AML-193 (cell line): ENCODE measurements at places on chromosomes 1 and 21.

- no peak for DNase-seq
Measured at GRCh38 chr1:245874942-245875580, 632.0 kb downstream of the SMYD3 start.

DNA sequence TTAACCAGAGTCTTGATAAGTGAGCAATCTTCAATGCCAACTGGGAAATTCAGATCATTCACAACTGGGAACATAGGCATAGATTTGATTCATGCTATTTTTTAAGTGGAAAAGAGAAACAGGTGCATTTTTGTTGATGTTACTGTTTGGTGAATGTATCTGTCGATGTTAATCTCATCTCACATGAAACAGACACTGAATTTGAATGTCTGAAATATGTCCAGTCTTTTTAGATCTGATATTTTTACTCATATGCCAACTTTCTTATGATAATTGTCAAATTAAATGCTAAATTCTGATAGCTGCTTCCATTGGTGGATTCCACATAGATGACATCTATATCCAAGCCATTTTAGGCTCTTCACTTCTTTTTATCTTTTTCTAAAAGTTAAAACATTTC is 213.1 kb downstream of the RYR2 start:
- DNase-seq: no peak

GRCh38 chr21:42705346-42705745 is 51.9 kb downstream of the PDE9A start:
- DNase-seq: no peak

- no peak for DNase-seq
Measured at GRCh38 chr1:28815533-28816185, 3.7 kb downstream of the OPRD1 start.

DNA sequence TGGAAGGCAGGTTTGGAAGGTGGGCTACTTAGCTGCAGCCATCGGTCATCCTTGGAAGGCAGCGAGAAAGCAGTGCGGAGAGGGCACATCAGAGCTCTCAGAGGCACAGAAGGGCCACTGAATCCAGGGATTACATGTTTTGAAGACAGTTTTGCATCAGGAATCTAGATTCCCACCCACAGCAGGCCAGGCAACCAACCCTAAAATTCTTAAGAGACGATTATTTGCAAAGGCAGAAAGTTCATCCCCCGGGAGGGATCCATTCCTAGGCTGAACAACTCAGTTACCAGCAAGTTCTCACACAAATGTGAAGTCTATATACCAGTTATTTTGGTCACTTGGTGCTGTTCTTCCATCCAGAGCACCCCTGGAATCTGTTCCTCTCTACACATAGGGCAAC is 457.3 kb upstream of the VAMP3 start:
- no peak for DNase-seq

DNA sequence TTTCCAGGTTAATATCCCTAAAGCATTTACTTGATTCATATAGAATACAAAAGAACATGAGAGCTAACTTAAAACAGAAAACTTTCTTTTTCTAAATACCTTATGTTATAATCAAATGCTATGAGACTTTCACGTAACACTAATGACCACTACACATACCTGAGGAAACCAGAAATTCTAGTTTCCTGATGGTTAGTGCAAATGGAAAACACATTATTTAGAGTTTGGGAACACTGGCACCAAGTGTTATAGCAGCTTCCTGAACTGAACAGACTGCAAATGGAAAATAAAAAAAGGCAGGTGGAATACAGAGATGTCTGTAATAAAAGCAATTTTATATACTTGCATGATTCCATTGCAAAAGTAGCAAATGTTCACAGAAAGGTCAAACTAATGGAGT is 15.5 kb downstream of the PAXBP1 start:
- DNase-seq: no peak

GRCh38 chr1:94621802-94622201 is 80.2 kb upstream of the F3 start:
- no peak for DNase-seq

DNA sequence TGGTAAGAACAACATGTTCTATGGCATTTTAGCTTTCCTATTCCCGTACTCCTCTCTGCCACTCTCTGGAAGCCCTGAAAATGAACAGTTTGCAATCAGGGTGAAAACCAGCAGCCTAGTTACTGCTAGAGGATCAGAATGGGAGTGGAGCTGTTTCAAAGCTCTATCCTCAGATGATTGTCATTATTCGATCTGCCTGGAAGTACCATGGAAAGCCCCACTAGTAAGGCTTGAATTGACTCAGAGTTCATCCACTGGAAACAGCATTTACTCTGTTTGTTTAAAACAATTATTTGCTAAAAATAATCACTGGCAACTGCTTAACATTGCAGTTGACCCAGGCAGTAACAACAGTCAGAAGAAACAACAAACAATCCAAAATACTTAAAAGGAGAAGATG is 91.2 kb downstream of the USH2A start:
- no peak for DNase-seq

DNA sequence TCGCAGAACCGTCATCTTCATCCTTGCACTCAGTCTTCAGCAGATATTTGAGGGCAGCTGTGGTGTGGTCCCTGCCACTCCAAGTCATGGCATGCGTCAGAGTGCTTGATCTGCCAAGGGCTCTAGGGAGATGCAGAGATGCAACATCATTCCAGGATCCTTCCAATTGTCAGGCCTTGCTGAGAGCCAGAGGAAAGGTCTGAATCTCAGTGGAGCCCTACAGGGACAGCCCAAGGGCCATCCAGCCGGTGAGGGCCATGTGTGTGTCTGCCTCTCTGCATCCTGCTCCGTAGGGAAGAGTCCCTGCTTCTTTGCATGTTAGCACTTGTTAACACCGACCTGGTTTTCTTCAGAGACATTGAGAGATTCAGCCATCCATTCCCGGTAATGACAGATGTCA is 17.6 kb downstream of the MAPKAPK2 start:
- DNase-seq: no peak

DNA sequence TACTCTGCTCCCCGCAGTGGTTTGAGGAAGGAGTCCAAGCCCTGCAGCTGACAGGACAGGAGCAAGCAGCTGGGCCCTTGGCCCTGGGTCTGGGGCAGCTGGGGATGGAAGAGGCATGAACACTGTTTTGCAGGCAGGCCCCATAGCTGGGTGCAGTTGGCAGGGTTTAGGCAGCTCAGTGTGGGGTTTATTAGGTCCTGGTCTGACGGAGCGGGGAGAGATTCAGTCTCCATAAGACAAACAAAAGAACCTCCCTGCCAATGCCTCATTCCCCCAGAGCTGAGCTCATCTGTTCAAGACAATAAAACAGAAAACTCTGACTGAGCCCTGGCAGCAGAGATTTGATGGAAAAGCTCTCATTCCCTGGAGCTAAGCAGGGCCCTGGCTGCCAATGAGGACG is 37.3 kb downstream of the OLFML2B start:
- DNase-seq: no peak

DNA sequence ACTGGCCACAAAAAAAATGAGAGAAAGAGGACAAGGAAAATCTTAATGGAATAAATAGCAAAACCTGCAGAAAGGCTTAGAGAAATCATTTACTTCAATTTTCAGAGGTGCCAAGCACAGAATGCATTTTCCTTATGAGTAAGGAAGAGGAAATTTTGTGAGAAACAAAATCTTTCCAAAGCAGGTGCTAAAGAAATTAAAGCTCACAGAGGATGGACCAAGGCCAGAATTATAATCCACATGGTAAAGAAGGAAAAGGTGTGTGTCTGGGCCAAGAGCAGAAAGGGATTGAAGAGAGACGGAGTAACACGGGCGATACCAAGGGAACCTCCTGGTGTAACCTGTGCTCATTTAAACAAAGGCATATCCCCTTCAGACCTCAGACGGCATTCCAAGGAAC is 340.0 kb upstream of the NFIA start:
- DNase-seq: no peak

- no peak for DNase-seq
Measured at GRCh38 chr1:26317146-26317545, 612 bp upstream of the CD52 start.

- DNase-seq: no peak
Measured at GRCh38 chr21:20789729-20790500, 208.3 kb upstream of the NCAM2 start.

- DNase-seq: no peak
Measured at GRCh38 chr1:212680680-212681389, 18.8 kb downstream of the BATF3 start.

GRCh38 chr21:44548922-44549321 is 2.4 kb downstream of the KRTAP10-2 start:
- no peak for DNase-seq

DNA sequence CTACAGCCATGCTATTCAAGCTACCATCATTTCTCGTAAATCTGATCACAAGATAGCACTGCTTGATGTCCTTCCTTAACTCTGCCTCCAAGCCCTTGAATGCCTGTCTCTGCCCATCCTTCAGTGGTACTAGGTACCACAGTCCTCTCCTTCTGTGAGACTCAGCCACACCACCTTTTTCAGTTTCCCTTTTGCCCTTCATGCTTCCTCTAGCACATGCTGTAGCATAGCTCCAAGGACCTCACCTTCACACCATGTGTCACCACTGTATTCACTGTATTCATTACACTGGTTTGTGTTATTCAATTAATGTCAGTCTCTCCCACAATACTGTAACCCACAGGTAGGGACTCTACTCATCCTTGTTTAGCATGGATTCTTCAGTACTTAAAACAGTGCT is 8.0 kb upstream of the TP53BP2 start:
- no peak for DNase-seq

DNA sequence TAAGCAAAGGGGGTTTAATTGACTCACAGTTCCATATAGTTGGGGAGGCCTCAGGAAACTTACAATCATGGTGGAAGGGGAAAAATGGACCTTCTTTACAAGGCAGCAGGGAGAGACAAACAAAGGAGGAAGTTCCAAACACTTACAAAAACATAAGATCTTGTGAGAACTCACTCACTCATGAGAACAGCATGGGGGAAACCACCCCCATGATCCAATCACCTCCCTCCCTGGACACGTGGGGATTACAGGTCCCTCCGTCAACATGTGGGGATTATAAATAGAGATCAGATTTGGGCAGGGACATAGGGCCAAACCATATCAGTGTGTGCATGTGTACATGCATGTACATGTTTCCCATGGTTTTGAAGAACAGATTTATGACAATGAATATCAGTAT is 5.5 kb upstream of the SMG7 start:
- DNase-seq: no peak

DNA sequence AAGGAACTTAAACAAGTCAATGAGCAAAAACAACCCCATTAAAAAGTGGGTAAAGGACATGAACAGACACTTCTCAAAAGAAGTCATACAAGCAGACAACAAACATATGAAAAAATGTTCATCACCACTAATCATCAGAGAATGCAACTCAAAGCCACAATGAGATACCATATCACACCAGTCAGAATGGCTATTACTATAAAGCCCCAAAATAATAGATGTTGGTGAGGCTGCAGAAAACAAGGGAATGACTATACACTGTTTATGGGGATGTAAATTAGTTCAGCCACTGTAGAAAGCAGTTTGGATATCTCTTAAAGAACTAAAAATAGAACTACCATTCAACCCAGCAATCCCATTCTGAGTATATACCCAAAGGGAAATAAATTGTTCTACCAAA is 51.2 kb downstream of the MRPL39 start:
- DNase-seq: no peak

DNA sequence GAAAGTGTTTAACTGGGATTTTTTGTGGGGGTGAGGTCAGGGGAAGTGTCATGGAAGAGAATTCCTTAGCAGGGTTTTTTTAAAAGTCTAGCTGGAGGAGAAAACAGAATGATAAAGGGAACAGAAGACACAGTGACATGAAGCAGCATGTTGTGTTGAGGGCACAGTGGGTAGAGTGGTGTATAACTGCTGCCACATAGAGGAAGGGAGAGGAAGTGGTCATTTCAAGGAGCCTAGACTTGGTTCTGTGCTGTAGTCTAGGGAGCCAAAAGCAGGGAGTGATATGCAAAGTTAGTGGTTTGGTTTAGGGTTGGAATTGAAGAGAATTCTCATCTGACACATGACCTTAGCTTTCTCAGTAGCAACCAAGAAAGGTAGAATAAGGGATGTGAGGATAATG is 10.2 kb downstream of the EEIG2 start:
- DNase-seq: peak; percentile 67

GRCh38 chr1:203932556-203932955 is 71.2 kb downstream of the SNRPE start:
- no peak for DNase-seq

DNA sequence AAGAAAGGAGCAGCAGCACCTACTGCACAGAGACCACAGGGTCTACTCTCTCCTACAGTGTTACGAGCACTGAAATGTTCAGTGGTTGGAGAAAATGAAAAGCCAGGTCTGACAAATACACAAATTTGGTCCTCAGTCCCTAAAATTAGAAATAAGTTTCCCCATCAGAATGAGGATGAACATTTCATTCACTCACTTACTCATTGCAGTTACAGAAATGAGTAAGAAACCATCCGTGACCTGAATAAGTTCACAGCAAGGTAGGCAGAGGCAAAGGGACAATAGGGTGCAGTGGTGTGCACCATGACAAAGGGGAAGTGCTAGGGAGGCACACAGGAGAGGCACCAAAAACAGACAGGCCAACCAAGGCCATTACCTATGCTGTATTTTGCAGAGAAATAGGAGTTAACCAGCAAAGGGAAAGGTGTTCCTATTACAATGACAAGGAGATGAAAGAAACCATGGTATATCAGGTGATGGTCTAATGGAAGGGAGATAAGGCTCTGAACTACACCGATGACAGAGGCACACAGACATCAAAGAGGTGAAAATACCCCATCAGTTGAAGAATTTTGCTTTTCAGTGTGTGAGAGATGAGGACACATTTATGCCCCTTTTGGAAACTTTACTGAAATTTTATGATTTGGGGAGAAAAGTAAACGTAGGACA is 29.4 kb downstream of the VAV3 start:
- peak; percentile 11 for DNase-seq

- no peak for DNase-seq
Measured at GRCh38 chr21:35792569-35793305, 267.6 kb downstream of the SETD4 start.

DNA sequence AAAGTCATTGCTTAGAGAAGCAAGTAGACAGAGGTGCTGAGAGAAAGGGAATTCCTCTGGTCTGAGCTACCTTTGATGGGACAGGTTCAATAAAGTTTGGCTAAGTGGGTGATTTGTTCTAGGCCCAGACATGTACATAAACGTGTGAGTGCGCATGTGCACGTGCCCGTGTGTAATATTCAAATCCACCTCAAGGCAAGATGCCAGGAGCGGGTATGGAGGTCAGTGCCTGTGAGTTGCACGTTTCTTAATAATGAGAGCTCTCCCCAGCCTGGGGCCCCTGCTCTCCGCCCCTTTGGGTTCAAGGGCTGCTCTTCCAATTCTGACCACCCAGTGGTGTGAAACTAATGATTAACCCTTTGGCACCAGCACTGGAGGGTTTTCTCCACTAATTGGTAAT is 53.8 kb upstream of the LMO4 start:
- DNase-seq: no peak

DNA sequence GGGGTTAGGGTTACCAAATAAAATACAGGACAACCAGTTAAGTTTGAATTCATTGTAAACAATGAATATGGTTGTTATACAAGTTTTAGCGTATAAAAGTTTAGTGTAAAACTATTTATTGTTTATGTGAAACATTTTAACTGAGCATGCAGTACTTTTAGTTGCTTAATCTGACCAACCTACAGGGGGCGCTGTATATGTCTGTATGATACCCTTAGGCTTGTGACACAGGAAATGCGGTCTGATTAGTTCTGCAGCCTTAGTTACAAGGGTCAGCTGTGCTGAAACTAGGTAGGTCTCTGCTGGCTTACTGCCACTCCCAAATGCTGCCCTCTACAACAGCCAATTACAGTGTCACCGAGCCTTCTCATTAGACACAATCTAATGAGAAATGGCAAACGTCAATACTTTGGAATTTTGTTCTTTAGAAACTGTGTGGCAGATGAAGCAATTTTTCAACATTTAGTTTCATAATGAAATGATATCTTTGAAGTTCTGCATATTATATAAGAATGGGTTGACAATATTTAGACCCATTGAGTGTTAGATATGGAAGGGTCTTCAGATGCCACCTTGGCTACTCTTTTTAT is 56.2 kb downstream of the NTNG1 start:
- peak; percentile 55 for DNase-seq
